T-helper 9 cell (primary cell): ENCODE measurements at places on chromosomes 12 and 14.

GRCh38 chr14:100894416-100894815 lies 9.1 kb downstream of the RTL1 start:
- DNase-seq = no peak

DNA sequence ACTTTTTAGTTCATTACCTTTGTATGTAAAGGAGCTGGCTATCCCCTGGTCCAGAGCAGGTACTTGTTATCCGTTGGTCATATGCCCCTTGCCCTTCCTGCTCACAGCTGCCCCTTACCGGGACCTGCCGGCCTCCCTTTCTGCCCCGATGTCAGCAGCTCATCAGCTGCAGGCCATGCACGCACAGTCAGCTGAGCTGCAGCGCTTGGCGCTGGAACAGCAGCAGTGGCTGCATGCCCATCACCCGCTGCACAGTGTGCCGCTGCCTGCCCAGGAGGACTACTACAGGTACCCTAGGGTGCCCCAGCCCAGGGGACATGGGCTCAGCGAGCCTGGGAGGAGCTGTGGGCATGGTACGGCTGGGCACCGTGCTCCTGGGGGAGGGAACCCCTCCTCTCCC lies 2.3 kb upstream of the RNU7-1 start:
- DNase-seq = no peak

- DNase-seq = no peak
Observed at GRCh38 chr12:26869908-26870459, 37.0 kb upstream of the ITPR2 start.

GRCh38 chr14:31286456-31287293 lies 79.1 kb upstream of the HECTD1 start:
- DNase-seq = no peak

DNA sequence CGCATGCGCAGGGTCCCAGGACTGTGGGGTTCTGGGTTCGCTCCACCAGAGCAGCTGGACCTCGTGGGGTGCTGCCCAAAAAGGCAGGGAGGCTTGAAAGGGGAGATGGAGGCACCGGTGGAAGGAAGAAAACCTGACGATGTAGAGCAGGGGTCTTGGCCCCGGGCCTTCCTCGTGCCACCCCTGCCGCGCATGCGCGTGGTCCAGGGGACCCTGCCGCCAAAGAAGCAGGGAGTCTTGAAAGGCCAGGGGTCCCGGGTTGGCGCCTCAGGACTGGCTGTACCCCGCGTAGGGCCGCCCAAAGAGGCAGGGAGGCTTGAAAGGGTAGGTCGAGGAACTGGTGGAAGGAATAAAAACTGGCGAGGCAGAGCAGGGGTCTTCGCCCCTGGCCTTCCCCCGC lies 321.0 kb downstream of the ALG10 start:
- DNase-seq = no peak

- no peak for DNase-seq
Observed at GRCh38 chr14:62645649-62646048, 399.6 kb downstream of the KCNH5 start.

DNA sequence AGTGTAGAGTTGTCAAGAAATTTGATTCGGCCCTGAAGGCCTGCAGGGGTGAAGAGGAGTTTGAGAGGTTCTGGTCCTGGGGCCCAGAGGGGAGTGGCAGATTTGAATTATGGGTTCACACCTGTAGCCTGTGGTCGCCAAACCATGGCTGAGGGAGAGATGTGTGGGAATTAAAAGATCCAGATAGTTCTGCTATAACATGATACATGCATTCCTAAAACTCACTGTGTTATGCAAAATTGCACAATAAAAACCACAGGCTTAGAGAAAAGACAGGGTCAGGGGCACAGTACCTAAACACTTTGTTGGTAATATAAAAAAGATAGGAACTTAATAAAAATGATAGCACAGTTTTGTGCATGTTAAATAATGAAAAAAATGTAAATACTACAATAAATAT lies 106.2 kb downstream of the TMEM30B start:
- DNase-seq = no peak

DNA sequence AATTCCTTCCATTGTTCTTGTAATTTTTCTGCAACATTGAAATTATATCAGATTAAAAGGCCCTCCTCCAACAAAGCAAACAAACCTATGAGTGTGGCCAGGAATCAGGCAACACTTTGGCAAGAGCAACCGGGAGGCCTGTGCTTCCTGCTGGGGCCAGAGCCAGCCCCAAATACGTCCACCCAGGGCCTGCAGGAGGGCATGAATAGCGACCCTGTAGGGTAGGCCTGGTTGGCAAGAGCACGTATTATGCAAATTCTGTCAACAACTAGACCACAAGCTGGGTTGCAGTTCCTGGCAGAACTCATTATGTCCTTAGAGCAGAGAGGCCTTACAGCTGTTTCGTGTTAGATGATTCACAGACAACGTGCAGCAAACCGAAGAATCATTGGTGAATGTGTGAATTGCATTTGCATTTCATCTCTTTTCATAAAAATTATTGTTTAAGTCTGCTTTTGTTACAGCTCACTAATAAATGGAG lies 26.9 kb upstream of the LGALS3 start:
- DNase-seq = no peak

- no peak for DNase-seq
Observed at GRCh38 chr12:65596514-65597091, 227.7 kb upstream of the HMGA2 start.

DNA sequence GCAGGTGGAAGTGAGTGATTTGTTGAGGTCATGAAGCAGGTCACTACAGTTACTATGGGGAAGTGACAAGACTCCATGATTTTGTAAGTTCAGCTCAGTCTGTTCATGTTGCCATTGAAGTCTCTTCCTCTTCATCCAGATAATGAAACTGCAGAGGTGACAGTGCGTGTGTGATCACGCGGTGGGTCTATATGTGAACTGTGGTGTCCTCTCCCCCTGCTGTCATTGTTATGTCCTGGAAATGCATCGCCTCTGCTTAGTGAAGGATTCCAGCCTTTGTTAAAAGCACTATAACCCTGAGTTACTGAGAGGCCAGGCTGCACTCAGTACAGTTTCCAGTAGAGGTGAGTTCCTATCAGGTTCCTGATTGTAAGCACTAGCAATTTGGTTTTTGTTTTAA lies 216.2 kb upstream of the RMST start:
- DNase-seq = no peak

DNA sequence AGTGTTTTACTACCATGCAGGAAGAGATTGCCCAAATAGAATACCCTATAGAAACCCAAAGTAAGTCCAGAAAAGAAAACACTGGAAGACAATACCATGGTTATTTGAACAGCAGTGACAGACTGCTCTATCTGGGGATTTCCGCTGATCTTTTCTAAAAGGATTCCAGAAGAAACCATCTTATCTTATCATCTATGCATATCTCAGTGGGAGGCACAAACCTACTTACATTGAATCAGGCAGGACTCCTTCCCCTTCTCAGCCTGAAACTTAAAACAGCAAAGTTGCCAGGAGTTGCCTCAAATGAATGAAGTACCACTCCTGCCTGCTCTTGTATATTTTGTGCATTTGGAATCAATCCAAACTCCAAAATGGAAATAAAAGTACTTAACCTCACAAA lies 56.7 kb upstream of the NR2C1 start:
- DNase-seq = no peak

DNA sequence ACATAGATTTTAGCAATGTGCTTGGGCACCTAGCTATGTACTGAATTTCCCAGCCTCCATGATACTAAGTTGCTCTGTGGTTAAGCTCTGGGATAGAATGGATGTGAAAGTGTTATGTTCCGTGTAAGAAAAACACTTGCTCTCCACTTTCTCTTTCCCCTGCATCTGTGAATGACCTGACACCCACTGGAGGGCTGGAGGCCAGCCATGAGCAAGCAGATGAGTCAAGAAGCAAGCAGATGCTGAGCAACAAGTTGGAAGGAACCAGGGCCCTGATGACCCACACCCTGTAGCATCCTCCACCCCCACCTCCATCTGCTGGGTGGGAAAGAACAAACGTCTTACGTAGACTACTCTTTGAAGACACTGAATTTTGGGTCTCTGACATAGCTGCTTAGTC lies 56.6 kb downstream of the EID3 start:
- no peak for DNase-seq

- DNase-seq = no peak
Observed at GRCh38 chr12:23209793-23210192, 584.8 kb downstream of the ETNK1 start.

DNA sequence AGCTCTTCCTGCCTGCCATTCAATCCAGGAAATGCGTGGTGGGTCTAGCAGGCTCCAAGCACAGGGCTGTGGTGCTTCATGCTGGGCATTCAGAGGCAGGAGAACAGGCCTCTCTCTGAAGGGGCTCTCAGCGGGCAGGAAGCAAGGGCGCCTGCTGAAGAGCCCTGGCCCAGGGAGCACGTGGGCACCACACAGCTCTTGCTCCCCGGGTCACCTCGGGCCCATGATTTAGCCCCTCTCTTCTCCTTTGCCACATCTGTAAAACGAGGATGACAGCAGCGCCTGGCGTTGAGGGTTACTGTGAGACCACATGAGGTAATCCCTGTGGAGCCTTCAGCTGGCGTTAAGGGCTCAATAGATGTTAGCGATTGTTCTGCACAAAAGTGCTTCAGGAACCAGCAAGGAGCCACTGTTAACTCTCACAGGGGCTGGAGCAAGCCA lies 37.6 kb upstream of the SPTLC2 start:
- no peak for DNase-seq

- no peak for DNase-seq
Observed at GRCh38 chr12:54352891-54353874, 11.1 kb downstream of the GPR84 start.

- DNase-seq = no peak
Observed at GRCh38 chr12:16506394-16506793, 99.6 kb downstream of the LMO3 start.

DNA sequence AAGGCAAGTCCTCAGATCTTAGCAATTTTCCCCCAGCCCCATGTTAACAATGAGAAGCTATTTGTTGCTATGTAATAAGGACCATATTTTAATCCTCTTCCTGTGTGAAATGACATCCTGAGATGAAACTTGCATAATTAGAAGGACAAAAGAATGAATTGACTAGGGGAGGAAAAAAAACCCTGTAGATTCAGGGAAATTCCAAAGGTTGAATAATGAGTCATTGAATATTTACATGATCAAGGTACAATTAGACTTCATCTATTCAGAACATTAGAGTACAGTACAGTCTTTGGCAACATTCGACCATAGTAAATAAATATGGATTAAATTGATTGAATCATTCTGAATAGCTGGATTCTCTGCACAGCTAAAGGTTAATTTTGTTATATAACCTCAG lies 9.4 kb downstream of the MYBPC1 start:
- no peak for DNase-seq

DNA sequence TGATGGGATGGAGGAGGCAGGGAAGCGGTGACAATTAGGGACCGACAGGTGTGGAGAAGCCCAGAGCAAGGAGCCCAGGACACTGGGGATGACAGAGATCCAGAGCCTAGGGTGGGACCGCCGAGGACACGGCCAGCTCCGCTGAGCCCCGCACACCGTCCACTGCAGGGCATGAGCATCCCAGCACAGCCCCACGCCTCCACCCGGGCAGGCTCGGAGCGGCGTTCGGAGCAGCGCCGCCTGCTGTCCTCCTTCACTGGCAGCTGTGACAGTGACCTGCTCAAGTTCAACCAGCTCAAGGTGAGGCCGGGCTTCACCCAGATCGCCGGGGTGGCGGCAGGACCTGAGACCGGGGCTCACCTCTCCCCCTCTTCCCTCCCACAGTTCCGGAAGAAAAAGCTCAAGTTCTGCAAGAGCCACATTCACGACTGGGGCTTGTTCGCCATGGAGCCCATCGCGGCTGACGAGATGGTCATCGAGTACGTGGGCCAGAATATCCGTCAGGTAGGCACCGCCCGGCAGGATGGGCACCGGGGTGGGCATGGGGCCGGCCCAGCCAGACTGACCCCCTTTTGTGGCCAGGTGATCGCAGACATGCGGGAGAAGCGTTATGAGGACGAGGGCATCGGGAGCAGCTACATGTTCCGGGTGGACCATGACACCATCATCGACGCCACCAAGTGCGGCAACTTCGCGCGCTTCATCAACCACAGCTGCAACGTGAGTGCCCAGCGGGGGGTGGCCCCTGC lies 23.7 kb downstream of the SETD1B start:
- DNase-seq = no peak

- DNase-seq = no peak
Observed at GRCh38 chr14:95507701-95508103, 8.7 kb downstream of the SYNE3 start.

- DNase-seq = no peak
Observed at GRCh38 chr12:112130441-112130998, 5.2 kb downstream of the TRAFD1 start.

GRCh38 chr14:59406454-59407245 lies 58.5 kb downstream of the GPR135 start:
- no peak for DNase-seq

DNA sequence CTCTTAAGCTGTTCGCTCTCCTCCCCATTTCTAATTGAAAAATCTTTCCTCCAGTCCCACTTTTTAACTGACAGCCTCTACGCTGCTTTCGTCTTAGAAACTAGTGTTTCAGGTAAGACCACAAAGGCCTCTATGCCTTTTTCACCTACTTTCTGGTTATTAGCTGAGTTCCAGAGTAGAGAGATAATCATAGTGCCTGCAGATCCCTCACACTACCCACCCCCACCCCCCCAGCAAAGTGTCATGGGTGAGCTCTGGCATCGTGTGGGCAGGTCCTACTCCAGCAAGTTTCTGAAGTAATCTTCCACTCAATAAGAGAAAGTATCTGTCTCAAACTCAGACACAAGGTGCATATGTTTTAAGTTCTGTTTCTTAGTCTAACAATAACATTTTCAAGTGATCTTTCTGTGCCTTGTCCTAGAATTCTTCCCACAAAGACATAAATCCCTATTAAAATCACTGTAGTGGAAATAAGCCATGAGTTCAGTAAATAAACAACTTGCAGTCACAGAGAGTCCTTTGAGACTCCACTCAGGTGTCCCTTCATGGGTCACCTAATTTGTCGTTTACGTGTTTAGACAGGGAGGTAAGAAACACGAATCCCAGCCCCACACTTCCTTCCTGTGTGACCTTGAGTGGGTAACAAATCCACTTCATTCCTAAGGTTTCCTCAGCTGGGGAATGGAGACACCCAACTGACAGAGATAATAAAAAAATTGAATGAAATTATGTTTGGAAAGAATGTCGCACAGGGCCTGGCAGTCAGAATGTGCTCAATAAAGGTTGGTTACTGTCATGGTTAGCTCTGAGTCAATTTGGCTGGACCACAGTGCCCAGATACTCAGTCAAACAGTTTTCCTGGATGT lies 228.9 kb upstream of the CAND1 start:
- no peak for DNase-seq

GRCh38 chr14:56703947-56704346 lies 106.3 kb downstream of the OTX2 start:
- no peak for DNase-seq

DNA sequence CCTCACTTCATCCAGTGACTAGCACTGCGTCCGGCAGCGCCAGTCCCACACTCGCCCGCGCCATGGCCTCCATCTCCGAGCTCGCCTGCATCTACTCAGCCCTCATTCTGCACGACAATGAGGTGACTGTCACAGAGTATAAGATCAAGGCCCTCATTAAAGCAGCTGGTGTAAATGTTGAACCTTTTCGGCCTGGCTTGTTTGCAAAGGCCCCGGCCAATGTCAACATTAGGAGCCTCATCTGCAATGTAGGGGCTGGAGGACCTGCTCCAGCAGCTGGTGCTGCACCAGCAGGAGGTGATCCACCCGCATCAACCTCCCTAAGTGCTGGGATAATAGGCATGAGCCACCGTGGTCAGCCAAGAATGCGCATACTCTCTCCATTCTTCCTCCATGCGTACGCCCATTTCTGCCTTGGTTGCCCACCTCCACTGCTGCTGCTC lies 59.9 kb downstream of the IRF2BPL start:
- DNase-seq = no peak
